ENCODE measurements at places on chromosomes 7 and 10.

DNA sequence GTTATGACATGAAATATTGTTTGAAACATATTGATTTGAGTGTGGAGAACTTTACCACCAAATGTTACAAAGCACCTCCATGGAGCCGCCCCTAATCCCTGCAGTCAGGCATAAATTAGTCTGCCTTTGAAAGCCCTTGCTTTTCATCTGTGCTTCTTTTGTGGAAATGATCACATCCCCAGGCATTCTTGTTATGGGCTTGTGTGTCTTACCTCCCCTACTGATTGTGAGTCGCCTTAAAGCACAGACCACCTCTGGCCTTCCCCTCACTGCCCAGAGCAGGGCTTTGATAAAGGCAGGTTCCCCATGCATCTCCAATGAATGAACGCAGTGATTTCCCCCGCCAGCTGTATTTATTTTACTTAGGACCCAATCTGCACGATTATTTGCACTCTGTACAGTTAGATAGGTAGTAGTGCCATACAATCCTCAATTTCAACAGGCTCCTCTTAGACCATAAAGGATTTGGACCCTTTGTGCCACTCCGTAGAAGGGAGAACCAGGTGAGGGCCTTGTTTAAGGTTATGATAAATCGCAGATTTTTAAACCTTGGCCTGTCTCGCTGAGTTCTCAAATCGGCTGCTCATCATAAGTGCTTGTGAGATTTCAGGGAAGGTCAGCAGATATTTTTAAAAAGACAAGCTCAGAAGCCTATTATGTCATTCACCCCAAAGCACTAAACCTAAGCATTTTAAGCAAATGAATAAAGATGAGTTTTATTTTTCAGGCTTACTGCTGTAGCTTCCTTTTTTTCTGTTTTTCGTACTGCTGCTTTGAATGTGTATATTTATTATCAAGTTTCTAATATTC is 107.8 kb downstream of the CUBN start:
- DNase-seq, result no peak

DNA sequence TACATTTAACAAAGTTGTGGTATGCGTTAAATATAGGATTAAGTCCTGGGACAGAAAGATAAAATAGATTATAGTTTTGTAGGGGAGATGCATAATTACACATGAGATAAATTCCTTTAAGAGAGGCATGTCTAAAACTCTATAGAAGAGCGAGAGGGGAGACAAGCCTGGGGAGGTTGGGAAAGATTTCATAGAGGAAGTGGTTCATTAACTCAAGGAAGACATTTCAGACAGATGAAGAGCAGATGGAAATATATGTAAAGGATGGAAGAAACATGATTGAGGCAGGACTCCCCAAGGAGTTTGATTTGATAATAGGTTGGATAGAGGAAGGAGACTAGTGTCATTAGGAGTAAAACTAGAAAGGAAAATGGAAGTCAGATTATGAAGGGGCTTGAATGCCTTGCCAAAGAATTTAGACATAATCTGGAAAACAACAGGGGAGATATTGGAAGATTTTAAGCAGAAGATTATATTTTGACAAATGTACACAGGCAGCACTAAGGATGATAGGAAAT is 96.1 kb downstream of the PHTF2 start:
- DNase-seq, result no peak

- DNase-seq, result no peak
Observed at GRCh38 chr10:80144067-80144695, 11.7 kb downstream of the PLAC9 start.

DNA sequence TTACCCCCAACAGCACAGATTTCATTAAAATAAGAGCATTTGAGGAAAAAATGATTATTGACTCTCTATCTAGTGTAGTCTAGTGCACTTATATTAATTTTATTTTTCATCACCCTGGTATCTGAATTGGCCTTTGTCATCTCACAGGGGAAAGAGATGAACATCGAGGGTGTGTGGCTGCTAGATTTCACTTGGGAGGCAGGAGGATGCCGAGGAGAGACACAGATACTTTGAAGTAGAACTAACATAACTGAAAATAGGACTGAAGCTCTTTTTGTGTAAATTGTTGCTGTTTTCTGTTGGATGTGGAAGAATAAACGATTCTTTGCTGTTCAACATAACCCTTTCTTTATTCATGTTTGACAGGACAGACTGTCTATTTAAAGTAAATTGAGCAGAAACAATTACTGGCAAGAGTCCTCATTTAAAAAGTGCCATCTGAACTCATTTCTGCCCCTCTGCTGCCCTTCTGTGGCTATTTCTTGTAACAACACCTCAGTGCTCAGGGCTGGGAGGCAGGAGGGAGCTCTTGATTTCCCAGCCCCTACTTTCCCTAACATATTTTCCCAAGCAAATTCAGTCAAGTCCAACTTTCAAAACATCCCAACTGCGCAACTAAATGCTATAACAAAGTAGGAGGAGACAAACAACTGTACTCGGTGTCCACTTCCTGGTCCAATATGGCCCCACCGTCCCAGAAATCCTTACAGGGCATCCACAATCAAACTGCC is 15.6 kb downstream of the LYZL1 start:
- DNase-seq, result peak; percentile 74

GRCh38 chr7:121960678-121961077 is 87.7 kb downstream of the PTPRZ1 start:
- no peak for DNase-seq

DNA sequence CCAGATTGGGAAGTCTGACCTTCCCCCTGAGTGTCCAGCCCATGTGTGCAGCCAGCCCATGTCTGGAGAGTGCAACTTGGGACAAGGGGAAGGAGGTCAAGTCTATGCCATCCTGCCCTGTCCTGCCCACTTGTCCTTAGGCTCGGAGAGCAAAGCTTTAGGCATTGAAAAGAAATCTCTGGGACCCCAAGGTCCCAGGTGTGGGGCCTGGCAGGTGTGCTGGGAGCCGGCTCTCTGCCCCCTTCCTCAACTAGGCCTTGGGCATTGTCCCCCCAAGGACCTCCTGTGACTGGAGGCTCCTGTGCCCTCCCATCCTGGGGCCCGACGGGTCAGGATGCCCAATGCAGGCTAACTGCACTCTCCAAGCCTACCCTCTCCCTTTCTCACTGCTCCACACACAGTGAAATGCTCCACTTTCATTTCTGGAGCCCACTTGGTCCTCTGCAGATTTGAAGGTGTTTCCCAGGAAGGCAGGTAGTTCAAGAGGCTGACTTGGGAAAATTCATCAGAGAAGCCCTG is 124.7 kb downstream of the PTPN20 start:
- no peak for DNase-seq

DNA sequence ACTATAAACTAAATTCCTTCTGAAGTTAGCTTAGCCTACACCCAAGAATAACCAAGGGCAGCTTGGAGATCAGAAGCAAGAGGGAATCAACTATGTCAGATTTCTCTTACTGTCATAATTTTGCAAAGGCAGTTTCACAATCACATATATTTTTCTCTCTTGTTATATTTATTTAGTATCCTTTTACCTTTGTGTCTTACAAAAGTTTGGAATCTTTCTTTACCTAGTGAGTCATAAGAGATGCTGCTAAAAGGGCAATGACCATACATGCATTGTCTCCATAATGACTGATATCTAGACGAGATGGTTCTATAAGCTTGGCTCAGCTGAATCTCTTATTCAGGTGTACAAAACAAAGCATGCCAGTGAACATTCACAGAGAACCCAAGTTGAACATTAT is 61.1 kb downstream of the PPP1R17 start:
- no peak for DNase-seq

GRCh38 chr7:38903057-38903456 is 5.9 kb downstream of the VPS41 start:
- no peak for DNase-seq

DNA sequence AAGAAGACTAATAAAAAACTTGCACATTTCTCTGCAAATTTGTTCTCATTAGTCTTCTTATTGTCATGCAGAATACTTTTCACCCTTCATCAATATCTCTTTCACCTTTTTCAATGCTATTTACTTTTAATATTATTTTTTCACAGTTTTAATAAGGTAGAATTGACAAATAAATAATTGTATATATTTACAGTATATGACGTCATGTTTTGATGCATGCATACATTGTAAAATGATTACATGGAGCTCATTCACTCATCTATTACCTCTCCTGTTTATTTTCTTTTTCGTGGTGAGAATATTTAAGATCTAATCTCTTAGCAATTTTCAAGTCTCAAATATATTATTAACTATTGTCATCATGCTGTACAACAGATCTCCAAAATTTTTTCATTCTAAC is 658.2 kb upstream of the MKI67 start:
- DNase-seq, result no peak

GRCh38 chr7:106959753-106960152 is 84.8 kb upstream of the PRKAR2B start:
- no peak for DNase-seq

GRCh38 chr10:31011017-31011664 is 20.5 kb downstream of the ZNF438 start:
- DNase-seq, result no peak

DNA sequence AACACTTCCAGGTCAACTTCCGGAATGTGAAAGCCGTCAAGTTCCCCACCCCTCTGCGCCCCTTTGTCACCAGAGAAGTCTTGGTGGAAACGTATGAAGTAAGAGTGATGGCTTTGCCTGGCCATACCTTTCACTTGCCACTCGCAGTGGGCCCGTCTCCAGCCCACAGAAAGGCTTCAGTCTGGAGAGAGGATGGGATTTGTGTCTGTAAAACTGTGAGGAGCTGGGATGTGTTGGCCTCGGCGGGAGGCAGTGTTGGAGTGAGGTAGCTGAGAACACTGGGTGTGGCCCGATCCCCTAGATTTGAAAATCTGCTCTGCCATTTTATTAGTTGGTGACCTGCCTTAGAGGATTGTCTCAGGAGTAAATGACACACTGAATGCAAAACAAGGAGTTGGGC is 6.4 kb downstream of the ADCK2 start:
- DNase-seq, result no peak

GRCh38 chr10:79393221-79393923 is 46.1 kb downstream of the PPIF start:
- DNase-seq, result no peak

DNA sequence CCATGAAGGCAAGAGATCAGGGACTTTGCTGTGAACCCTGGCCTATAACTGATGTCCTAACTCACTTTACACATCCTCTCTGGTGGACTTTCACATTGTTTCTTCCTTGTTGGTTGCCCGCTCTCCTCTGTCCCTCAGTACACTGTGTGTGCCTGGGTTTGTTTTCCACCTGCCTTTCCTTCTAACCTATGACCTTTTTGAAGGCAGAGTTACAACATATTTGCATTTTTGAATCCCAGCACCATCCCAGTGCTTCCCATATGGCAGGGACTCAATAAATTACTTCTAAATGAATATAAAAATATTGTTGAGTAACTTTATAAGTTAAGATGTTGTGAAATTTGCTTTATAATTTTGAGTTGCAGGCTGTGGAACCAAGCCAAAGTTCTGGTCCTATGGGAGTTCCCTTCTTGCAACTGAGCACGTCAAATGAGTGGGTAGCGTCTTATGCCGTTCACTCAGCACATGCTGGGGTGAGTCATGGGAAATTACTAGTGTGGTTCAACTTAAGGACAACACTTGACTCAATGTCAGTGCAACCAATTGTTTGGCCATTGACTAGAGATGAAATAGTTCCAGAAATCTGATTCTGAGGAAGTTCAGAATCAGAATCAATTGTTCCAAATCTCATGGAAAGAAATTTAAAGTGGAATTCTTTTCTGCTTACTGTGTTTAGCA is 250.9 kb downstream of the TWIST1 start:
- DNase-seq, result peak; percentile 66

- DNase-seq, result no peak
Observed at GRCh38 chr10:104293011-104293410, 24.0 kb downstream of the GSTO2 start.

Measured in hindlimb muscle (tissue), 1 donor.